ENCODE measurements at places on chromosomes 7 and 10.

GRCh38 chr10:62560201-62560819, 186.1 kb downstream of the ZNF365 start:
- no peak for DNase-seq

GRCh38 chr10:117587036-117587435, 44.5 kb downstream of the EMX2 start:
- no peak for DNase-seq

DNA sequence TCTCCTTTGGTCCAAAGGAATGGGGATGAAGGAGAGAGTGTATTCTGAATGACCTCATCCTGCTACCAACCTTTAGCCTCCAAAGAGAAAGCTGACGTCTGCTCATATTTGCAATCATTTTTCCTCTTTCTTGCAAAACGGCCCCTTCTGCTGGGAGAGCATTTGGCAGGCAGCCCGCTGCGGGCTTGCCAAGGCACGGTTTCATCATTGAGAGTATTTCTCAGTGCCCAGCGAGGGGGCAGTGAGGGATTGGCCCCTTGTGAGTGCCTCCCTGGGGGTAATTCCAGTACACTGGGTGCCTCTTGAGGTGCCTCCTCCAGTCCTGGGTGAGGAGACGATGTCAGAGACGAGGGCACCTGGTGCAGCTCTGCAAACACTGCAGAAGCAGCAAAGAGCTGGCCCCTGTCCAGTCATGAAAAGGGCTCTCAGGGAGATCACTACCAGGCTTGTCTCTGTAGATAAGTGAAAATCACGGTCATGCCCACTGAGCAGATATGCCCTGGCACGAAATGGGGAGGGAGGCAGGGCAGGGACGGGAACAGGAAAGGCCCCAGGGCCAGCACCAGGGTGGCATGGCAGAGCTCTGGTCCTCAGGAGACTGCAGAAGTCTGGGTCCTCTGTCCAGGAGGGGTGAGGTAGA, 48.7 kb upstream of the SHH start:
- no peak for DNase-seq

GRCh38 chr7:47361746-47362215, 220.1 kb downstream of the TNS3 start:
- no peak for DNase-seq

- DNase-seq = no peak
Measured at GRCh38 chr10:92231196-92231595, 59.7 kb downstream of the CPEB3 start.

GRCh38 chr10:21991785-21992184, 11.7 kb downstream of the DNAJC1 start:
- DNase-seq = no peak

GRCh38 chr7:47792521-47793121, 155.6 kb downstream of the PKD1L1 start:
- peak; percentile 21 for DNase-seq

DNA sequence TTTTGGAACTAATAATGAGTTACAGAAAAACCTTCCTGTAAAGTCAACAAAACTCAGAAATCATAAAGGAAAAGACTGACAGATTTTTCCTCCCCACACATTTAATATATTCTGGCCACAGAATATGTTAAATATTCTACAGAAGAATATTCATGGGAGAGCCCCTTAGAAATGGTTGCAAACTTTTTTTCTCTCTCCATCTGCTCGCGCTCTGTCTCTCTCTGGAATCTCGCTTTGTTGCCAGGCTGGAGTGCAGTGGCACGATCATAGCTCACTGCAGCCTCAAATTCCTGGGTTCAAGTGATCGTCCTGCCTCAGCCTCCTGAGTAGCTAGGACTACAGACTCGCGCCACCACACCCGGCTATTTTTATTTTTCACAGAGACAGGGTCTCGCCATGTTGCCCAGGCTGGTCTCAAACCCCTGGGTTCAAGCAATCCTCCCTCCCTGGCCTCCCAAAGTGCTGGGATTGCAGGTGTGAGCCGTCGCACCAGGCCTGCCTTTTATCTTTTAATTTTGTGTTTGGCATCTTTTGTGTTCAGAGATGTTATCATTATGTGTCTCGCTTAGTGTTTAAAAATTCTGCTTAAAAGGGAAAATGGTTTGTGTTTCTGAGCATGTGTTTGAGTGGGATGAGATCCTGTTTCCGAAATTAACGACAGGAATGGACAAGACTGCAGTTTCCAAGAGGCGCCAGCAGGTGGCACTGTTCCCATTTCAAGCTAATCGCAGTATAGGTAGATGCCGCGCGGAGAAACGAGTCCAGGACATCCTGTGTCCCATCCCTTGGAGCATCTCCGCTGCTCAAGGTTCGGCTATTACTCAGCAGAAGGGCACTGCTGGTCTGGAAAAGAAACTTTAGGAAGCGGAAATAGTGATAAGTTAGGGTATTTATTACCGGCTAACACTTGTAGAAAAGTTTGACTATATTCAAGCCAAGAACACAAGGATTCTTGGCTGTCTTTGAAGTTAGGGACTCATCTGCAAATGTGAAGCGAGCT, 23.1 kb upstream of the ST7 start:
- DNase-seq = peak; percentile 76

DNA sequence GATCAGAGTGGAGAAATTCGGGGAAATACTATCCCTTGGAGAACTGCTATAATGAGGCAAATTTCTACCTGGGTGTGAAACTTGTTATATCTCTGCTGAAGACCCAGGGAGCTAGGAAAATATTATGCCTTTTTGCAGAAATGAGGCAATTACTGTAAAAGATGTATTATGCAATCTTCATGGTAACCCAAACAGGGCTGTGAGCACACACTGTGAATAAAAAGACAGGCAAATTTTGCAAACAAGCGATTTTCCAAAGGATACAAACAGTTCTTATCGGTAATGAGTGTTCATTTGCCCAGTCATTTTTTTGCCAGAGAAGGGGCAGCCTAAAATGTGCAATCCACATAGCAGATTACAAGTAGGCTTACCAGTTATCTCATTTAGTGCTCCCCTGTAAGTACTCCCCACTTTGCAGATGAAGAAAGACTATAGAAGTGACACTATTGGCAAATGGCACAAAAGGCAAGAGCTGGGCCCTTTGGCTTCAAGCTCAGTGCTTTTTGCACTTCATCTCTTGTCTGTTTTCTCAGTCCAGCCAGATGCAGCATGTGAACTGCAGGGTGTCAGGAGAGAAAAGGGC, 205.8 kb downstream of the HECW1 start:
- DNase-seq = no peak

GRCh38 chr7:38186593-38187314, 8.7 kb downstream of the STARD3NL start:
- DNase-seq = no peak

GRCh38 chr10:124347956-124348355, 70.8 kb downstream of the OAT start:
- DNase-seq = no peak

- no peak for DNase-seq
Measured at GRCh38 chr7:107592361-107593024, 12.4 kb downstream of the BCAP29 start.

- no peak for DNase-seq
Measured at GRCh38 chr10:77649333-77650331, 12.0 kb upstream of the KCNMA1 start.

GRCh38 chr7:96243241-96243640, 78.7 kb downstream of the SLC25A13 start:
- DNase-seq = no peak

DNA sequence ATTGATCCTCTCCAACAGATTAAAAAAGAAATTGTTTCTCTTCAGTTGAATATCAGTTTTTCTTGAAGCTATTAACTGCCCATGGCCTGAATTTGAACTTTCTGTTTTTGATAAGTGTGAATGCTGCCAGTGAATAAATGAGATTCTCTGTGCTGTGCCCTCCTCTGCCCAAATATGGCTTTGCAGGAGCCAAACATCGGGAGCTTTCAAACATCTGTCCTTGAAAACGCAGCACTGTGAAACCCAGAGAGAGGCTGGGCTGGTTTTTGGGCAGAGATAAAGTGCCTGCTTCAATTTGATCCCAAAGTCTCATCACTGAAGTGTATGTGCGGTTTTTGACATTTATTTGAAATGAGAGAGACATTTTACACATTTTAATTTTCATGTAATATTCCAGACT, 268.3 kb upstream of the SHH start:
- DNase-seq = no peak

DNA sequence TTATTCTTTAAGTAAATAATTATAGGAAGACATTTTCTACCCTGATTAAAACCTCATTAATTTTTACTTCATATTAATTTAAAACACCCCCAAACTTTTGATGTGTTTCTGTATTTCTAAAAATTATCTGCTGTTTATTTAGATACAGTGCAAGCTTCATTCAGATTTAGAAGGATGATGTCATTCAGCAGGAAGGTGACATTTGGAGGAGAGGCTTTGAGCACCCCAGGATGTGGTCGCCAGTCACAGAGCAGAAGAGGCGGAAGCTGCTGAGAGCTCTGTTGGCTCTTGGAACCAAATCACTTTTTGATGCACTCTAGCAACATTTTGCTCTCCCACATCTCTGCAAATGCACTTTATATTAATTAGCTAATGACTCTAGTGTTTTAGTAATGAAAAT, 233.9 kb upstream of the CACNA2D1 start:
- DNase-seq = peak; percentile 65

DNA sequence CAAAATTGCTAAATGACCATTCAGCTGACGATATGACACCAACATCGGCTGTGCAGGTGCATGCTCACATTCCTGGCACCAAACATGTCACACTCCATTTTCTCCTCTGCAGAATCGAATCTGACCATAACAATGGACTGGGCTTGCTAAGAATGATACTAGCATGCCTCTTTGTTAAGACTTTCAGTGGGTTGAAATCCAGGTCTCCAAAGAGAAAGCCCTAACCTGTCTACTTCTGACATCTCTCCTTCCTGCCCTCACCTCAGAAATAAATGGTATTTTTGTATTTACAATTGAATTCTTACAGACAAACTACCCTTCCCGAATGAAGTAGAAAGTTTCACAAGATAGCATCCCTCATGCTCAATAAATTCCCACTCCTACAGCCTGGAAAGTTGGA, 373.9 kb downstream of the KCNMA1 start:
- no peak for DNase-seq

DNA sequence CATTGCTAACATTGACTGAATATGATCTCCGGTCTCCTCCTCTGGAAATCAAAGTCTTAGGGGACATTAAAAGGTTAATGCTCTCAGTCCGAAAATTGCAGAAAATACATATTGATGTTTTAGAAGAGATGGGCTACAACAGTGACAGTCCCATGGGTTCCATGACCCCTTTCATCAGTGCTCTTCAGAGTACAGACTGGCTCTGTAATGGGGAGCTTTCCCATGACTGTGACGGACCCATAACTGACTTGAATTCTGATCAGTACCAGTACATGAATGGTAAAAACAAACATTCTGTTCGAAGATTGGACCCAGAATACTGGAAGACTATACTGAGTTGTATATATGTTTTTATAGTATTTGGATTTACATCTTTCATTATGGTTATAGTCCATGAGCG, 39.2 kb downstream of the SAMD8 start:
- DNase-seq = no peak

DNA sequence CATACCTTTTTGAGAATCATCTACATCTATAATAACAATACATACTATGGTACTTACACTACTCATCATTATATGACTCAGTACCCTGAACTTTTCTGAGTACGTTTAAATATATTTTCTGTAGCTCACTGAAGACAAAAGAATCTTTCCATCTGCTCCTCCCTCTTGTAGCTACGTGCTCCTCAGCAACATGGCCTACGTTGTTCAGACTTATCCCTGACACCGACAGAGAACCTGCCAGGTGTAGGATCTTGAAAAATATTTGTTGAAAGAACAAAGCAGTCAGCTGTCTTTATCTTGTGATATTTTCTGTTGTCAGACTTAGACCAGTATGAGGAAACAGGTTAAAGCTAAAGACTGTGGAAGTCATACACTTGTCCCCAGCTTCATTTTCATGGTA, 356.0 kb upstream of the MYO3A start:
- no peak for DNase-seq

- no peak for DNase-seq
Measured at GRCh38 chr10:32000937-32001336, 55.3 kb downstream of the KIF5B start.

DNA sequence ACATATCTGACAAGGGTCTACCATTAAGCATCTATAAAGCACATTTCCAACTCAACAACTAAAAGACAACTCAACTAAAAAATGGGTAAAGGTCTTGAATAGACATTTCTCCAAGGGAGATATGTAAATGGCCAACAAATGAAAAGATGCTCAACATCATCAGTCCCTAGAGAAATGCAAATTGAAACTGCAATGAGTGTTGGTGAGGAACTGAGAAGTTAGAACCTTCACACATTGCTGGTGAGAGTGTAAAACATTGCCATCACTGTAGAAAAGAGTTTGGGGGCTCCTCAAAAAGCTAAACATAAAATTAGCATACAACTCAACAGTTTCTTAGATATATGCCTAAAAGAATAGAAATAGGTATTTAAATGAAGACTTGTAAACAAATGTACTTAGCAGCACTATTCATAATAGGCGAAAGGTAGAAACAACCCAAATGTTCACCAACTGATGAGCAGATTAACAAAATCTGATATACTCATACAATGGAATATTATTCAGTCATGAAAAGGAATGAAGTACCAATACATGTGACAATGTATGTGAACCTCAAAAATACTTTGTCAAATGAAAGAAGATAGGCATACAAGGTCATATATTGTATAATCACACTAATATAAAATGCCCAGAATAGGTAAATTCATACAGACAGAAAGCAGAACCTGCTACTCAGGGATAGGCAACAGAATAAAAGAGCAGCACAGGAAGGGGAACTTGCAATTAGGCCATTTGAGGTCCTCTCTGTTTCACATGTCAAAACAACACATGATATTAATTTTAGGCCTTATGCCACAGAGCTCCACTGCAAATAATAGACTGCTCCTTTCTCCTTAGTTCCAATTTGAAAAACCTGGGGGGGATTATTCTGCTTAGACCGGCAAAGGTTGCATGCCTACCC, 10.6 kb upstream of the LRRC72 start:
- no peak for DNase-seq

DNA sequence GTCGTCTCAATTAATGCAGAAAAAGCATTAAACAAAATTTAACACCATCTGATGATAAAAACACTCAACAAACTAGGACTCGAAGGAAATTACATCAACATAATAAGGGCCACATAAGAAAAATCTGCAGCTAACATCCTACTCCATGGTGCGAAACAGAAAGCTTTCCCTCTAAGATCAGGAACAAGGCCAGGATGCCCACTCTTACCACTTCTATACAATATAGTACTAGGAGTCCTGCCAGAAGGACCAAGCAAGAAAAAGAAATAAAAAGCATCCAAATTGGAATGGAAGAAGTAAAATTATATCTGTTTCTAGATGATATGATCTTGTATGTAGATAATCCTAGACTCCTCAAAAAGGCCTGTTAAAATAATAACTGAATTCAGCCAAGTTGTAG, 143.8 kb upstream of the GPR22 start:
- DNase-seq = no peak

DNA sequence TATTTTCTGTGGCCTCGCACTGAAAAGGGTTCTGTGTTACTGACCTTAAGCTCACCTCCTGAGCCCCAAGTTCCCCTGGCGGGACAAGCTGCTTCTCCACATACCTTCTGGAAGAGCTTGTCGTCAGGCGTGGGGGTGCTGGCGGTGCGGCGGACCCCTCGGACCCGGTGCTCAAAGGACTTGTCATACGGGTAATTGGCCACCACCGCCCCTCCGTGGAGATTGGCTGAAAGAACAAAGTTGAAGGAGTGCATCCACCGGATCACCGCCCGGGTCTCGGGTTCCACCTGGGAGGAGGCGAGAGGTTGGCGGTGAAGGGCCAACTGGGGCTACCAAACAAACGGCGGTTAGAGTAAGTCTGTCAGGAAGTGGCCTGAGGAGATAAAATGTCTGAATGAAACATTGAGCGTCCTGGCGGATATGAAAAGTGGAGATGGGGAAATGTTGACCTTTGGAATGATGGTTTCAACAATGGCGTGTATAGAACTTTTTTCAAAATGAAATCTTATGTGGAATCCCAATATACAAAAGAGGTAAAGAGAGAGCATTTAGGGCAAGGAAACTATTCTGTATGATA, 16.5 kb downstream of the CPN1 start:
- DNase-seq = no peak

Measured in KBM-7 (cell line).